CD8-positive, alpha-beta memory T cell (primary cell): ENCODE measurements at places on chromosomes 2 and 18. TPM values are rescaled to one million over a fixed set of nuclear protein-coding genes. Genes with fewer than 3 reads are reported as not detected.

DNA sequence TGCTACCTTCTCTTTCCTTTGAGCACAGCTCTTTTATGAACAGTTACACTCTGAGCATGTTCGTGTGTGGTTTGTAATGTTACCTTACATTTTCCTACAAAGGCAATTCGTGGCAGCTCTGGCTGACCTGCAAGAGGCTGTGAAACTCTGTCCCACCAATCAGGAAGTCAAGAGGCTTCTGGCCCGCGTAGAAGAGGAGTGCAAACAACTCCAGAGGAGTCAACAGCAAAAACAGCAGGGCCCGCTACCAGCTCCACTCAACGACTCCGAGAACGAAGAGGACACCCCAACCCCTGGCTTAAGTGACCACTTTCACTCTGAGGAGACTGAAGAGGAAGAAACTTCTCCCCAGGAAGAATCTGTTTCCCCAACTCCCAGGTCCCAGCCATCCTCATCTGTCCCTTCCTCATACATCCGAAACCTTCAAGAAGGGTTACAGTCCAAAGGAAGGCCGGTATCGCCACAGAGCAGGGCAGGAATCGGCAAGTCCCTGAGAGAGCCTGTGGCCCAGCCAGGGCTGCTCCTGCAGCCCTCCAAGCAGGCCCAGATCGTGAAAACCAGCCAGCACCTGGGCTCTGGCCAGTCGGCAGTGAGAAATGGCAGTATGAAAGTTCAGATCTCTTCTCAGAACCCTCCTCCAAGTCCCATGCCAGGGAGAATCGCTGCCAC, 56.9 kb downstream of the WDSUB1 start:
- DNase-seq = no peak

- no peak for DNase-seq
Observed at GRCh38 chr2:73938718-73939352, 12.2 kb downstream of the DGUOK start.

Gene TYMS
- total RNA-seq = 297 TPM

DNA sequence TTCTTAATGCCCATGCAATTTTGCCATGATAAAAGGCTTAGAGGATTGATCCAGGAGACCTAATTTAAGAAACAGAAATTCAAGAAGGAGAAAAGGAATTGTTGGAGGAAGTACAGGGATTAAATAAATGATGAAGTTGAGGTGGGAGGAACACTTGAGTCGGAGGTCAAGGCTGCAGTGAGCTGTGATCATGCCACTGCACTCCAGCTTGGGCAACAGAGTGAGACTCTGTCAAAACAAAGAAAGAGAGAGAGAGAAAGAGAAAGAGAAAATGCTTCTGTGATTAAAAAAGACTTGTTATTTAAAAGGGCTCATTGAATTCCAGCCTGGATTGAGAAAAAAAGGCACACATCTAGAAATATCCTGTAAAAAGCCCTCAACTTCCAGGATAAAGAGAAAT, 123.2 kb downstream of the B3GNT2 start:
- DNase-seq = no peak

DNA sequence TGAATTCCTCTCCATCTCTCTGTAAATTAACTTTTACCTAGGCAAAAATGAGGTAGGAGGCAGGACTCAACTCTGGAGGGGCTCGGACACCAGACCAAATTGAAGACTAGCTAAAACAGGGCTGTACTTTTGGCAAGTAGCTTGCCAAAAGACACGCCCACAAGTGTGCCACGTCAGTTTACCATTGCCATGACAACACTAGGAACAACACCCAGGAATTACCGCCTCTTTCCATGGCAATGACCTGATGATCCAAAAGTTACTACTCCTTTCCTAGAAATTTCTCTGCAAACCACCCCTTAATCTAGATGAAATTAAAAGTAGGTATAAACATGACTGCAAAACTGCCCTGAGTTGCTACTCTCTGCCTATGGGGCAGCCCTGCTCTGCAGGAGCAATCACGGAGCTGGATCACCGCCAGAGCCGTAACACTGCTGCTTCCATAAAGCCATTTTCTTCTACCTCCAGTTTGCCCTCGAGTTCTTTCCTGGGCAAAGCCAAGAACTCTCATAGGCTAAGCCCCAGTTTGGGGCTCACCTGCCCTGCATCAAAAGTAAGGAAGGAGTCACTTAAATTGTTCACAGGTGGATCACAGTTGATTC, 66.0 kb upstream of the FAM136A start:
- DNase-seq = no peak

Gene FZD7
- total RNA-seq = 0.55 TPM

Gene TMEM178A
- not detected for total RNA-seq

Gene EIF2B4
- total RNA-seq = 47.1 TPM

Gene LOXHD1
- not detected for total RNA-seq

DNA sequence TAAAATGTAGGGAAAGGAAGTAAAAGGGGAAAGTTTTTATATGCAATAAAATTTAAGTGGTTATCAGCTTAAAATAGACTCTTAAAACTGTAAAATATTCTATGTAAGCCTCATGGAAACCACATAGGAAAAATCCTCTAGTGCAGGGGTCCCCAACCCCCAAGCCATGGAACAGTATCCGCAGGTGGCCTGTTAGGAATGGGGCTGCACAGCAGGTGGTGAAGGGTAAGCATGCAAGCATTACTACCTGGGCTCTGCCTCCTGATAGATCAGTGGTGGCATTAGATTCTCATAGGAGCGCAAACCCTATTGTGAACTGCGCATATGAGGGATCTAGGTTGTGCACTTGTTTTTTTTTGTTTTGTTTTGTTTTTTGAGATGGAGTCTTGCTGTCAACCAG, 1409.3 kb upstream of the CDH2 start:
- DNase-seq = no peak

DNA sequence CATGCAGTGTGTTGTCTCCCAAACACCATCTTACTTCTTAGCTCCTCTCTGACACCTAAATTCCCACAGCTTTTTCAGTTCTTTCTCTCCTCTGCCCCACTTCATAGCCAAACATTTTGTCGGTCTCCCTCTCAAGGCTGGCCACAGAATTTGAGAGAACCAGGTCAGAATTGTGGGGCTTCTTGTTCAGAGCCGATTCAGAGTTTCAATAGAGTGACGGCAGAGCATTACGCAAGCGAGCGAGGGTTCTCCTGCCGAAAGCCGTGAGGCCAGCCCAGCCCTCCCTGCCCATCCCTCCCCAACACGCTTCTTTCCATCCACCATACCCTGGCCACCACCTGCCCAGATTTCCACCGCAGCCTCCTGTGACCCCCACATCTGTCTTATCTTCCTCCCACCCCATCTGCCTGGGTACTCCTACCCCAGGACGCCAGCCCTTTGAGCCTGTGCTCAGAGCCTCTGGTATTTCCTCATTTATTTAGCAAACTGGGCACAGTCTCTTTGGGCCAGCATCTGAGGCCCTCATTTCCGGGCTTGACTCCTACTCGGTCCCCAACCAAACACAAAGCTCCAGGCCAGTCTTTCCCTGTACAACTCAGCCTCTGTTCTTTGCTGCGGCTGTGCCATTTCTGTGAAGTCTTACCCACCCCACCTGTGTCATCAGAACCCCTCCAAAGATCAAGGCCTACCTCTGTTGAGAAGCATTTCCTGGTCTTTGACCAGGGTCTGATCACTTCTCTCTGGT, 70.0 kb upstream of the MAP4K4 start:
- DNase-seq = no peak

Gene NT5C1B
- total RNA-seq = not detected

Gene KATNAL2
- 0.98 TPM for total RNA-seq

Gene RIT2
- total RNA-seq = not detected

- no peak for DNase-seq
Observed at GRCh38 chr2:150051004-150051403, 436.5 kb downstream of the RND3 start.

DNA sequence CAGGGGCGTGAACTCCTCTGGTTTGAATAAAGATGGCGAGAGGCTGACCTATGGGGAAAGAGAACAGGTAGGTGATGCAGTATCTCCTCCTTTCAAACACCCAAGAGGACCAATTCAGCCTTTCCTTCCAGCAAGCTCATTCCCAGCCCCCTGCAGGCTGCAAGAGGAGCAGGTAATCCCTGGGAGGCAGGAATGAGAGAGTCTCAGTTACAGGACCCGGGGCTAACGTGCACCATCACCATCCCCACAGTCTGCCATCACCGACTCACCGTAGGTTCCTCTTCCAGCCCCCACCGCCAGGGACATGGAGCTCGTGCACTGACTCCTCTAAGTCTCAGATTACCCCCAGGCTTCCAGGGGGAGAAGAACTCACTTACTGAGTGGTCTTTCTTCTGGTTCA, 26.7 kb downstream of the XDH start:
- no peak for DNase-seq

Gene LGALSL
- 0.84 TPM for total RNA-seq

Gene RGPD4
- 0.72 TPM for total RNA-seq

Gene PRR30
- not detected for total RNA-seq

DNA sequence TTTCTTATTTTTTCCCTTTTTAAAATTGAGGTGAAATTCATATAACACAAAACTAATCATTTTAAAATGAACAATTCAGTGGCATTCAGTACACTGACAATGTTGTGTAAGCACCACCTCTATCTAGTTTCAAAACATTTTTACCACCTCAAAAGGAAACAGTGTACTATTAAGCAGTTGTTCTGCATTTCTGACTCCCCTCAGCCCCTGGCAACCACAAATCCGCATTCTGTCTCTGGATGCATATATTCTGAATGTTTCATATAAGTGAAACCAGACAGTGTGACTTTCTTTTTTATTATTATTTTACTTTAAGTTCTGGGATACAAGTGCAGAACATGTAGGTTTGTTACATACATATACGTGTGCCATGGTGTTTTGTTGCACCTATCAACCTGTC, 19.2 kb upstream of the TANK start:
- no peak for DNase-seq

Gene EXOC6B
- total RNA-seq = 9.4 TPM

DNA sequence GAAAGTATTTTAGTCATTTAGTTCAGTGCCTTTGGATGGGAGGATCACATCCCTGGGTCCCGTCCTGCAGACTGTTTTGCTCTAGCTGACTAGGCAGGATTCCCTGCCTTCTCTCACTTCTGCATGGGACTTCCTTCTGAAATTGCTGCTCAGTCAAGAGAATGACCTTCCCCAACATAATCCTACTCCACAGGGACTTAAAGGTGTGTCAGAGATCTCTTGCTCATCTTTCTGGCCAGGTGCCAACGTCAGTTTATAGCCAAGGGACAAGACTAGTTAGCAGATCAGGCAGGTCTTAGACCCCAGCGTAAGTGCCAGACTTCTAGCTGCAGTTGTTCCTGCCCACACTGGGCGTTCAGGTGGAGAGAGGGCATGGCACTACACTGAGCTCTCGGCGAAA, 9.5 kb upstream of the IL1B start:
- DNase-seq = no peak
